LHCN-M2 (cell line): ENCODE measurements at places on chromosomes 11 and 22. TPM values are rescaled to one million over a fixed set of nuclear protein-coding genes. Genes with fewer than 3 reads are reported as not detected.

PRR33 gene
- under 0.01 TPM in 1 of 2 replicates, not detected in the other for total RNA-seq

KRTAP5-9 gene
- total RNA-seq, result not detected in 2 replicates

ASCL3 gene
- not detected in 2 replicates for total RNA-seq

GAB4 gene
- total RNA-seq, result not detected in 2 replicates

AMOTL1 gene
- total RNA-seq, result 30.2 and 39.8 TPM in 2 replicates

CD3E gene
- total RNA-seq, result not detected in 2 replicates

EIF3F gene
- total RNA-seq, result 220 and 355 TPM in 2 replicates

NLRP14 gene
- total RNA-seq, result not detected in 2 replicates

POTEH gene
- not detected in 2 replicates for total RNA-seq

MISFA gene
- 0.06 and 3.7 TPM in 2 replicates for total RNA-seq

ELF5 gene
- total RNA-seq, result 0.06 TPM in 1 of 2 replicates, not detected in the other

C22orf15 gene
- total RNA-seq, result 0.06 TPM in 1 of 2 replicates, not detected in the other

DNA sequence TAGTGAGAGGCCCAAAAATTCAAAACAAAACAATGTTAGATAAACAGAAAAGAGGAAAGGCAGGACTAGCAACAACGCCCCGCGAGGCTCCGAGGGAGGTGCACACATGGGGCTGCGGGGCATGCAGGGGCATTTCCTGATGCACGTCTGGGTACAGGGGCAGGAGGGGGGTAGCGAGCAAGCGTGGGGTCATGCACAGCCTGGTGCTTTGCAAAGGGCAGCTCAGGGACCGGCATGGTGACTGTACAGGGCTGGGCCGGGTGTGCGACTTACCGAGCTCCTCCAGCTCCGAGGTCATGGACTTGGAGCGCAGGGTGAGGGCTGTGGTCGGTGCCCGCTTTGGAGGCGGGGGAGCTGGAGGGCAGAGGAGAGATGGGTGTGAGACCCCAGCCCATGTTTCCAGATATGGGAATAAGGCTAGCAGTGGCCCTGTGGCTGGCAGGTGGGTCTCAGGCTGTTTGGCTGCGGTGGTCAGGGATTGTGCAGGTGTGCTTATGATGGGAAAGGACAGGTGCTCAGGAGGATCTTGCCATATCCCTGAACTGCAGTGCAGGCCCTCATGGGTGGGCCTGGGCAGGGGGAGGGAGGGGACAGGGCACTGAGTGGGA lies 103.7 kb downstream of the CTTN start:
- no peak for DNase-seq

DNA sequence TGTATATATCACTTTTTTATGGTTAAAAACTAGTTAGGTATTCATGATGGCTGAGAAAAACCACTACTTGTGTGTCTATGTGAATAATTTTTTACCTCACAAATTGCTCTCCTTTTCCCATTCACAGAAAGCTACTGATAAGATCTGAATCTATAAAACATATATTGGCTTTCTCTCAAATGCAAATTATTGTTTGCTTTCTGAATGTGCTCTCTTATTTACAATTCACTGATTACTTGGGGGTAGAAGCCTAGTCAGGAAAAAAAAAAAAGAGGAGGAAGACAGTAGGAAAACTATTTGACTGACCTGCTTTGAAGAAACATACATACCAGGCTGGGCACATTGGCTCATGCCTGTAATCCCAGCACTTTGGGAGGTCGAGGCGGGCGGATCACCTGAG lies 20.5 kb downstream of the PGM2L1 start:
- DNase-seq, result no peak

DNA sequence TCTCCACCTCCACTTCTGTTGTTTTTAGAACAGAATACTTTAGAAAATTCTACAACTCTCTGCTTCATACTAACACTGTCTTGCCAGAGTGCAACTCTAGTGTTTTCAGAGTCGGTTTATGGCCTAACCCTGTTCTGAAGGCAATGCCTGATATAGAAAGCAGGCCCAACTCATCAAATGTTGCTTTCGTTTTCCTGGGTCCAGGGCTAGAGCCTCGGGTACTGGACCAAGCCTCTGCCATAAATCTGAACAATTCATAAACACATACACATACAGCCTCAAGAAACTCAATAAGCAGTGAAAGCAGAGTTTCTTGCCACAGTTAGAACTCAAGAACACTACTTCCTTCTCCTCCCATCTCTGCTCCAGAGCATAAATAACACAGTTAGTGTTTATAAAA lies 9.8 kb downstream of the TMEM218 start:
- DNase-seq, result no peak

- DNase-seq, result peak; percentile 52
Observed at GRCh38 chr11:32892355-32893092, at the start of gene QSER1. Gene QSER1 (plus strand): TSS chr11:32892811. CDS start chr11:32893126, 315 bp downstream.

GRCh38 chr11:12944889-12945288 lies 64.2 kb upstream of the RASSF10 start:
- no peak for DNase-seq

GRCh38 chr11:69382131-69383128 lies 88.5 kb downstream of the MYEOV start:
- no peak for DNase-seq

- no peak for DNase-seq
Observed at GRCh38 chr11:3977078-3977477, 117.5 kb upstream of the RRM1 start.

- DNase-seq, result no peak
Observed at GRCh38 chr11:60938500-60938899, 13.5 kb downstream of the SLC15A3 start.

DNA sequence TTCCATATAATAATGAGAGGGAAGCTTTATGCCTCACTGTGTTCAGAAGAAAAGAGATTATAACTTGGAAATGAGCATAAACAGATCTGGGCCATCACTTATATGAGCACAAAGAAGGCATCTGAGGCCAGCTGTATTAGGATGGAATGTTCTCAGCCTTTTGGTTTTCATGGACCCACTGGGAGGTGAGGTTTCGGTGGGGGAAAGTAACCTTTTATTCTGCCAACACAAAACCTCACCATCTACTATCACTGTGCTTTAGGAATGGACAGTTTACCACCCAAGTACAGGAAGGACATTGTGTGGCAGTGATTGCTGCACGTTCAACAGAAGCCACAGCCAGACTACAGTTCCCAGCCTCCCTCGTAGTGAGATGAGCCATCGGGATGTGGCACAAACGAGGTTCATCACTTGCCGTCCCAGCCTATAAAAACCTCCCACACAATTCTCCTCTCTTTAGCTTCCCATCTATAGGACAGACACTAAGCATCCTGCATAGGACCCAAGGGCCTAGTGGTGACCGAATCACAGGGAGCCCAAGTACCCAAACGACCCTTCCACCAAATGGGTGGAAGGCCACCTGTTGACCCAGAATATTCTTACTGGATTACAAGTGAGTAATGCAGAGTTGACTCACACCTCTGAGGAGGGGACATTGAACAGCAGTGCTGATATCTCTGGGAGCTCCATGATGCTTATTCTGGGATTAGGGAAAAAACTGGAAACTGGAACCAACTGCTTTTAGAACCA lies 121.5 kb upstream of the RAG2 start:
- peak; percentile 24 for DNase-seq

DNA sequence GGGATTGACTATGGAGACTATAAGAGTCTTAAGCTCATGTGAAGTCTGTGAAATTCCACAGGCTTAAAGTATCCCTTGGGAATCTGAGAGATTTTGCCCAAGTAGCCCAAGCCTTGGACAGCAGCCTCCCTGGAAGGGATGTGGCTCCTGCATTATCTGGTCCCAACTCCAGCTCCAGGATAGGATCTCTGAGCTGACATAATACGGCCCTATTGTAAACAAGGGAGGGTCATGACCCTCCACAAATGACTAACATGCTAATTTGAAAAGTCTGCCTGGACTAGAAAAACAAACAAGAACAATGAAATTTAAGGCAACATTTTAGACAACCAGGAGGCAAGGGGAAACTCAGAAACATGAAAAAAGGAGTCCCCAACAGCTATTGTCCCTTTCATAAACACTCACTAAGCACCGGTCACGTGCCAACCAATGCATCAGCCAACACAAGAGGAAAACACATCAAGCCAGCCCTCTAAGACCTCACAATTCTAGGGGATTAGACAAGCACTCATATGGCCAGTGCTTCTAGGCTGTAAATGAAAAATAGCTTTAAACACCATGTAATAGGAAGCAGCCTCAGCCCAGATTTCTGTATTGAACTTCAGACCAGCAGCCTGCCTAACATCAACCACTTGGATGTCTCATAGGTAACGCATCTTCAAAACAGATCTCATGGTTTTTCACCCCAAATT lies 101.2 kb upstream of the TIMP3 start:
- peak; percentile 51 for DNase-seq

GRCh38 chr11:134905928-134906327 lies 493.9 kb upstream of the B3GAT1 start:
- DNase-seq, result no peak

- peak; percentile 91 for DNase-seq
Observed at GRCh38 chr11:2178906-2179494, 7.4 kb upstream of the TH start.

DNA sequence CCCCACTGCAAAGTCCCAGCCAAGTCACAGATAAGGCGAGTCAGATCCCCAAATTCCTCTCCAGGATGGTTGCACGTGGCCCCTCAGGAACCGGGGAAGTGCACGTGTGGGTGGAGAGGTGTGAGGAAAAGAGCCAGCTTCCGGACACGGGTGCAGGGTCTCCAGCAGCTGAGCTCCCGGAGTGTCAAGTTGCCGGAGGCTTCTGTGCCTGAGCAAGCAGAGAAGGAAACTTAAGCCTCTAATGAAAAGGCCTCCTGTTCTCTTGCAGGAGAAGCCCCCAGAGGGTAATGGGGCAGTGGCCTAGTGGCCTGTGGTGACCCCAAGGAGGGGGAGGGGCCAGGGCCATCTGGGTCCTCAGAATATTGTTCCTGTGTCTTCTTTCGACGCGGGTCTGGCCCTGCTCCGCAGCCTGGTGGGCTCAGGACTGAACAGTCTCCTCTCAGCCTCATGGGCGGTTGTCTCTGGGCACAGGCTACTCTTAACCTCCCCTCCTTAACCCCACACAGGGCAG lies 147.9 kb downstream of the FEZ1 start:
- no peak for DNase-seq

GRCh38 chr11:128527046-128527445 lies 60.3 kb downstream of the ETS1 start:
- DNase-seq, result no peak

- no peak for DNase-seq
Observed at GRCh38 chr22:47698906-47699305, 936.5 kb downstream of the TBC1D22A start.

GRCh38 chr22:28734393-28734792 lies 7.2 kb downstream of the CHEK2 start:
- DNase-seq, result no peak

DNA sequence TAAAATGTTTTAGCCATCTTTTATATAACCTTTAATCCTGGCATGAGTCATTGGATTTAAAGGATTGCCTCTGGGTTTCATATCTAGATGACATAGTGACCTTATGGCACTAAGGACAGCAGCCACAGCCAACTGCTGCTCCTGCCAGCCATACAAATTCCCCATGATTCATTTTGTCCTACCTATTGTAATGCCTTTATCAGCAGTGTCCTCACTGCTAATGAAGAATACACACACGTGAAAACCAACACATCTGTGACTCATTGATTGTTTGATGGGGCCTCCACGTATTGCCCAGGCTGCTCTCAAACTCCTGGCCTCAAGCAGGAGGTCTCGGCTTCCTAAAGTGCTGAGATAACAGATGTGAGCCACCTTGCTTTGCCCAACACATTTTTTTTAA lies 1.8 kb downstream of the LDHAL6A start:
- DNase-seq, result peak; percentile 3

DNA sequence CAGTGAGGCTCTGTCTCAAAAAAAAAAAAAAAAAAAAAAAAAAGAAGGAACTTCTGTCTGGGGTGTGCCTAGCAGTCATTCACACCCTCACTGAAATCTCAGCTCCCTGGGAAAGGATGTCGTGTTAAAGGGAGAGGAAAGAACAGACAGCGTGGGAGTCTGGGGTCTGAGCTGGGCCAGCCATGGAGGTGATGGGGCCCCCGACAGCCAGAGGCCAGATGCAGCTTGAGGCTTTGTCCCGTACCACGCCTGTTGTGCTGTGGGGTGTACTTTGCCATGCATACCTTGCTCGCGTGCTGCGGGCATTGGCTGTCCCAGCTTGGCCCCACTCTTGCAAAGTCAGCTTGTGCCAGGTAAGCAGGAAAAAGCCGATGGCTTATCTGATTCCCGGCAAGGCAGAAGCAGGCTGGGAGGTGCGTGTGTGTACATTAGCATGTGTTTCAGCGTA lies 4.6 kb downstream of the SYT12 start:
- DNase-seq, result no peak

GRCh38 chr11:32448232-32448631 lies 12.9 kb upstream of the WT1 start:
- DNase-seq, result no peak

DNA sequence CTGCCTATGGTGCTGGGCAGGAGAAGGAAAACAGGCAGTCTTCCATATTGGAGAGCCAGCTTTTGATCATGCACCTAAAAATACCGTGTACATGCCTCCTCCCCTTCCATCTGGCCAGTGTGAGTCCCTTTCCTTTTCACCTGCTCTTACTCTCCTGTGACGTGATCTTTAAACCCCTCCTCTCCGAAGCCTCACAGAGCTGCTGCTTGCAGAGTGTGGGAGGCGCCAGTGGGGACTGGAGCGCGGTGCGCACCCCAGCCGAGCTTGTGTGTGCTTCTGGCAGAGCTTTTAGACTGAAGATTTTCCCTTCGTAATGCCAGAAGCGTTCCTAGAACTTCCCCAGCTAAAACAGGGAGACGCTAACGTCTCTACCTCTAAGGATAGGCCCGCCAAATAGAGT lies 29.8 kb downstream of the MUC6 start:
- DNase-seq, result no peak

GRCh38 chr11:28677721-28678120 lies 569.5 kb downstream of the METTL15 start:
- no peak for DNase-seq

- DNase-seq, result peak; percentile 97
Observed at GRCh38 chr22:46079861-46080821, 70.2 kb upstream of the PPARA start.
